Activated naive CD4-positive, alpha-beta T cell treated with anti-CD3 and anti-CD28 coated beads, Interleukin-2, amount 50 U/mL, for 16 hours (primary cell): ENCODE measurements at places on chromosomes 12 and 14.

GRCh38 chr12:26378711-26379110 is 183.3 kb downstream of the SSPN start:
- no peak for DNase-seq

GRCh38 chr12:117158096-117158495 is 32.2 kb downstream of the FBXO21 start:
- DNase-seq: no peak

DNA sequence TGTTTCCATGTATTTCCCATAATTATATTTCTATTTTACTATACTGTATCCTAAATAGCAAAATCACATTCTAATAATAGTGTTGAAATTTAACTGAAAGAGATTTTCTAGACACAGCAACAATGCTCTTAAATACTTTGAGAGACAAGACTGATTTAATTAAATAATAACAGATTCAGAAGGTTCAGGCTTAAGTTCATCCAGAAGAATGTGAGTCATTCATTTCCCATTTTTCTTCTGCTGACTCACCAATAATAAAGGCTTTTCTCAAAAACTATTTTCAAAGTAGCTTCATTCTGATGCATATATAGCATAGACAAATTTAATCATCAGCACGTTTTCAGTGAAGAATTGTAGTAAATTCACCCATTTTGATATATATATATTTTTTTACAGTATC is 481.4 kb downstream of the MDGA2 start:
- no peak for DNase-seq

DNA sequence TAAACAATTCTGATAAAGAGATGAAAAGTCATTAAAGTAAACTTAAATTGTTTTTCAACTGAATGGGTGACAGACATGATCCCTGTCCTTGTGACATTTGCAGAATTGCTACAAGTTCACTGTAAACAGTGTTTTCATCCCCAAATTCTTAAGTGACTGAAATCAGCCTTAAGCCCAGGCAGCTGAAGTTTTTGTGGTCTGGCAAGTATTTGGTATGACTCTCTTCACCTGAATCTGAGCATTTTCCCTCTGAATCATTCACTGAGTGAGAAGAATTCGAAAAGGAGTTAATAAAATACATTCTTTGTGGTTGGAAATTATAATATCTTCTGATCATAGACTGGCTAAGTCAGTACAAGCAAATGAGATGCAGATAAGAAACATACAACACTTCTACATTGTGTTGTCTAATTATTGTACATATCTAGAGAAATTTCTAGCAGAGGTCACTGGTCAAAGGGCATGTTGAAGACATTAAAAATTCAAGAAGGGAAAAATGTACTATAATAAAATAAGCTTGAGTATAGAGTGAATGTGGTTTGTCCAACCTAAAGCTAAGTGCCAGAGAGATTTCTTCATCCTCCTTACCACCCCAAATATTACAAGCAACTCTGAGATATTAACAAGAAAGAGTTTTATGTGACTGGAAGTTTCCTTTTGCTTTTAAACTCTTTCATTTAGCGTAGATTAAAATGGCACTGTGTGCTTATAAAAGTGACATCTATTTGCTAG is 177.8 kb upstream of the DIO2 start:
- DNase-seq: no peak

DNA sequence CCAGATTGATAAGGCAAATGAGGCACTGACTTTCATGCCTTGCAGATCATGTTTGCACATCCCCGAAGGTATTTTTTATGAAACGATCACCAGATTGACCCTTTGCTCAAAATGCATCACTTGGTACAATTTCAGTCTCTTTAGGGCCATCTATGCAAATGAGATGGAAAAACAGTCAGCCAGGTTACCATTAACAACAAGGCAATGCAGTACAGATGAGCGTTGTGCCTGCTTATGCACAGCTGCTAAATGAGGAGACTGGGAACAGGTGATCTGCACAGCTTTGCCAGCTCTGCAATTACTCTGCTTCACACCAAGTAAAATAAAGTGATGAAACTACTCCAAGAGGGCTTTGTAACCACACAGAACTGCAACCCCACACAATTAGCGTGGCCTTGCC is 26.1 kb upstream of the PLEKHG7 start:
- DNase-seq: no peak

DNA sequence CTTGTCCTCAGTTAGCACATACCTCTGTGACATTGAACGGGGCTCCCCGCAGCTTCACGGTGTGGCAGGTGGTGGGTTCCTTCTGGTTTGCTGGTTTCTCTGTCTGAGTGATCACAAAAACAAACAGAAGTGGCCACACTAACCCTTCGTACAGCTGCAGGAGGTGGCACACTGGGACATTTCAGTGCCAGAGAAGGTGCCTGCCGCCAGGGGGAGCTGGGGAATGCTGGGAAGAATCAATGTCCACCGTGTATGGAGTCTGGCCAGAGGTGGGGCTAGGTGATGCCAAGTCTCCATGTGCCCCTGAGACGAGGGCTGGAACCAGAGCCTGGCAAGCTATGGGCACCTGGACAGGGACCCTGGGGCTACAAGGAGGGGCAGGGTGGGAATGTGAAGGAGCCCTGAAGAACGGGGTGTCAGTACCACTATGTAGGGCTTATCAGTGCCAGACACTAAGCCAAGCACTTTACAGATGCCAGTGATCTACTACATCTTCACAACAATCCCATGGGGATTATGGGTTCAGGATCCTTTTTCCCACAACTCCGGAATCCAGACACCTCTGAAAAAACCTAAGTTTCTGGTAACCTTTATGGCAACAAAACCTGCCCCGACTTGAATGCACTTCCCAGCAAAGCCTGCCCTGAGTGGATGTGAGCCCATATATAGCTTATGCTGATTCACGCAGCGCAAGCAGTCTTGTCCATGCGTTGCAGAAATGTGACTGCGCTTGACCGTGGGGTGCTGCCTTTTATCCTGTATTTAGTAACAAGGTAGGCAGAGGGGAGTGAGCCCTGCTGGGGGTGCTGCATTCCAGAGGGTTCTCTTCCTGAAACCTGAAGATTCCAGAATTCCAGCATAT is 10.8 kb downstream of the RBM19 start:
- DNase-seq: no peak

GRCh38 chr14:74531006-74531405 is 37.4 kb downstream of the ISCA2 start:
- no peak for DNase-seq

DNA sequence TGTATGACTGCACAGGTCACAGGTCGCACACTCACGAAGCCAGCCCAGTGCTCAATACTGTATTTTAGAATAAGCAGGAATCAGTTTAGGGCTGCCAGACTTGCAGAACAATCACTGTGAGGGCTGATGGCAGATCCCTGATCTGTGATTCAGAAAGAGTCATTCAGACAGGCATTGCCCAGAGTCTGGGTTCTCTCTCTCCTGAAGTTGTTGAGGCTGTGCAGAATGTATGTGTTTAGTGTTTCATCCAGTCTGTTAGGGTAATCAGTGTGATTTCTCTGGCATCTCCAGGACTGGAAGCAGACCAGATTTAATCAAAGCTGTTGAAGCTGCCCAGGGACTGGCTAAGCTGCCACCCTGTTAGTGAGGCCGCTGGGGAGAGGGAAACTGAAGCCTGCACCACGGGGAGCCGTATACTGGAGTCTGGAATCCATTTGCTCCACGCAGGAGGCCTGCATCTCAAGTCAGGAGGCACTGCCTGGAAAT is 69.3 kb downstream of the ETV6 start:
- no peak for DNase-seq

GRCh38 chr12:98939350-98939749 is 294.3 kb downstream of the APAF1 start:
- DNase-seq: no peak

DNA sequence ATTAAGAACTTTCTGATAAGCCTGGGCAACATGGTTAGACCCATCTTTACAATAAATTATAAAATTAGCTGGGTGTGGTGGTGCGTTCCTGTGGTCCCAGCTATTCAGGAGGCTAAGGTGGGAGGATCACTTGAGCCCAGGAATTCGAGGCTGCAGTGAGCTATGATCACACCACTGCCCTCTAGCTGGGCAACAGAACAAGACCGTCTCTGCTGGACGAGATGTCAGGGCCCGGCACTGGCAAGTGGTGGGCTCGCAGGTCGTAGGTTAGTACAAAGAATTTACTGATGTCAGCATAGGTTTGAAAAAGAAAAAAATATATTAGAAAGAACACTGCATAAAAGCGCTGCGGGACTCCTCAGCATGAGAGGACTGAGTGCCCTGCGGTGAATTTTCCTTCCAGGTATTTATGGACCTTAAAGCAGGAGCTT is 15.7 kb upstream of the VSIG10 start:
- no peak for DNase-seq

- no peak for DNase-seq
These were observed 347.4 kb downstream of the NPAS3 start for GRCh38 chr14:33285902-33286700.

DNA sequence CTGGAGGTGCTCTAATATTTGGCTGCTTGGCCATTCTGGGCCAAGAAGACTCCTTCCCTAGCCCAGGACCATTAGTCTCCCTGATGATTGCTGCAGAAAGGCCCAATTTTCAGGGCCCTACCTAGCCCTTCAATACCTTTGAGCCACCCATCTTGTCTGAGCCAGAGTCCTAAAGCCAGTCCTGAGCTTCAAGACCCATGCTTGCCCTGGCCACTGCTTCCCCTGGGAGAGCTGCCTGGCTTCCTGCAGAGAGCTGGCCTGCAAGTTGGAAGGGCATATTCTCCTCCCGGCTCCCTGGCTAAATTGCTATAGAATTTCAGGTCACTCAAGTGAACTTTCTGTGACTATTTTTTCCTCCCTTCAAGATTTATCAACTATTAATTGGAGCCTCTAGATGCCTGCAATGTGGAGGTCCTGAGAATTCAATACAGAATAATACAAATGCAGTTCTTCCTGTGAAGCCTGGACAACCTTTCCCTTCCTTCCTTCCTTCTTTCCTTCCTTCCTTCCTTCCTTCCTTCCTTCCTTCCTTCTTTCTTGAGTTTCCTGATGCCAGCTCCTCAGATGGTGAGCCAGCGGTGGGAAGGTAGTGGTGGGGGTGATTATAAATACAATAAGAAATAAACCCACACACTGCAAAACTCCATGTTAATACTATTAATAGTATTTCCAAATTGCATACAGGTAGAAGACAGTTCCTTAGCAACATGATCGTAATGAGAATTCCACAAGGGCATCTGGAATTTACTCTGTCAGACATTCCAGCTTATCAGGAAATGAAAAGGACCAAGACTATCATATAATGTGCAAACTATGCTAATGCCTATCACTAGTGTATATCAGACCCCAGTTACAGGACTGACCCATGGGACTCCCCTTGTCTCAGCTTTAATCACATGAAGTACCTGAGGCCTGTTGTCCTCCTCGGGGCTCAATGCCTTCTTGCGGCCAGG is 108.1 kb downstream of the ZFP36L1 start:
- DNase-seq: no peak

DNA sequence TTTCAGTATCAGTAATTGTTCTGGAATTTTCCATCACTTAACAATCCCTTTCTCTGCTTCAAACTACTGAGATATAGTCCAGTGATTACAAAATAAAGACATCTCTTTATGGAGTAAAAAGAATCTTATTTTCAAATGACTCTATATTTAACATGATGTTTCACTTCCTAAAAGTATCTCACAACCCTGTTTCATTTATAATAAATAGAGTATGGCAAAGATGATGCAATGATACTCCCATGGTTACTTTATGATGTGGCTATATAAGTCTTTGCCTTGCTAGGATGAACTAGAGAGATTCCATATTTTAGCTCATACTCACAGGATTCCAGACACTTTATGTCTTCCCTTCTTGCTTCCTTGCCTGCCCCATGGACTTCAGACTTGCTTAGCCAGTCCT is 953.5 kb upstream of the MDGA2 start:
- no peak for DNase-seq

GRCh38 chr14:24297190-24297964 is 2.2 kb downstream of the DHRS1 start:
- DNase-seq: no peak

DNA sequence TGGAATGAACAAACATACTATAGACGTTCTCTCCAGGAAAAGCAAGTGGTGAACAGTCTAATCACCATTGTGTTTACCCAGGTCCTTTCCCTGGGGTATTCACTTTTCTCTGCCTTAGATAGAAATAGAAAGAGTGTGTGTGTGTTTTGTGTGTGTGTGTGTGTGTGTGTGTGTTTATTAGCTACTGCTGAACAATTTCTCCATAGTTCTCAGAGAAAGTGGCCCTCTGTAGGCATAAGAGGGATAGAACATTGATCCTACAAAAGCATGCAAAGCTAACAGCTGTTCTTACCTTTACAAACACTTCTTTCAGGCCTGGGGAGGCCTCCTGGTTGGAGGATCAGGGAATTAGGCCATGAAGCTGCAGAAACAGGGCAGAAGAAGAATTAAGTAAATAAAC is 665.7 kb upstream of the TBX3 start:
- no peak for DNase-seq

DNA sequence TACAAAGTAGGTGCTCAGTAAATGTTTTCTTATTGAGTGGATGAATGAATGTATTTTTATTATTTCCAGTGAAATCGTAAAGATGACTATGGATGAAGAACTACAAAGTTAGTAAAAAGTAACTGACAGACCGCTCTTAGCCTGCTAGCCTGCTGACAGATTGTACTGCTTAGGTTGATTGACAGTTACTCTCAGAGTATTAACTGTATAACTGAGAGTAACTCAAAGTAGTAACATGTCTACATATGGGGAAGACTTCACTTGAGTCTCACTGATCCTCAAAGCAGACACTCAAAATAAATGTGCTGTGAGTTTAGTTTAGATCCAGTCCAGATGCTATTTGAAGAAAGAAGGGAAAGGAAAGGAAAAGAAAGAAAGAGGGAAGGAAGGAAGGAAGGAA is 272.3 kb upstream of the AMIGO2 start:
- no peak for DNase-seq

GRCh38 chr14:24399447-24399822 is 632 bp downstream of the NYNRIN start:
- no peak for DNase-seq

GRCh38 chr12:131159660-131160059 is 206.0 kb downstream of the ADGRD1 start:
- DNase-seq: no peak
